ENCODE measurements at places on chromosomes 2 and 18.
A peak's percentile ranks its signal among the peaks of the same experiment; 100 is the strongest.

DNA sequence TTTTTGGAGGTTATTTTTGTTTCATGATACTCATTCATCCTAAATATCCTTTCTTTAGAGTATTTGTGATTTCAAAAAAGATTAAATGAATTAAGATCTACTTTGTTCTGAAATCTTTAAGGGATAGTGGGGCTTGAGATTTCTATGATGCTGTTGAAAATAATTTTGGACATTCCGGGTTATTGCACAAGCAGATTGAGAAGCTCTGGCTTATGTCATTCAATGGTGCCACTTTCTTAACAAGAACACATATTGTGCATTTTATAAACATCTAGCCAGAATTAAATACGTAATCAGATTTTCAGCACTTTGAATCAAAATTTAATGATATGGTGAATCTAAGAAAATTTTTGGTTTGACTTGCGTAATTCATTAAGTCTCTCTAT, 207.7 kb upstream of the COL3A1 start:
- no peaks in the 10 kb centered on the region for H3K36me3 ChIP-seq
- H3K27me3 ChIP-seq, result no peaks in the 10 kb centered on the region

GRCh38 chr18:2857491-2858131, 10.8 kb downstream of the EMILIN2 start:
- peaks cover 12% of the 10 kb centered on the region for H3K4me1 ChIP-seq
- H3K4me3 ChIP-seq, result no peak overlapping the region
- no peak overlapping the region for H3K27ac ChIP-seq
- no peak for DNase-seq
- H3K36me3 ChIP-seq, result no peaks in the 10 kb centered on the region

- peaks cover 91% of the 10 kb centered on the region for H3K36me3 ChIP-seq
- no peaks in the 10 kb centered on the region for H3K27me3 ChIP-seq
- no peak overlapping the region for H3K4me3 ChIP-seq
- H3K27ac ChIP-seq, result no peak overlapping the region
Observed at GRCh38 chr2:54653572-54654204, 69.8 kb upstream of the EML6 start.

- no peaks in the 10 kb centered on the region for H3K36me3 ChIP-seq
- H3K27ac ChIP-seq, result no peak overlapping the region
- H3K4me3 ChIP-seq, result no peak overlapping the region
- no peaks in the 10 kb centered on the region for H3K27me3 ChIP-seq
- H3K4me1 ChIP-seq, result no peaks in the 10 kb centered on the region
Observed at GRCh38 chr18:21057112-21057511, 54.5 kb downstream of the ROCK1 start.

- H3K27me3 ChIP-seq, result no peaks in the 10 kb centered on the region
- no peak overlapping the region for H3K4me3 ChIP-seq
- H3K36me3 ChIP-seq, result no peaks in the 10 kb centered on the region
Observed at GRCh38 chr2:100029460-100029859, 112.9 kb downstream of the AFF3 start.

DNA sequence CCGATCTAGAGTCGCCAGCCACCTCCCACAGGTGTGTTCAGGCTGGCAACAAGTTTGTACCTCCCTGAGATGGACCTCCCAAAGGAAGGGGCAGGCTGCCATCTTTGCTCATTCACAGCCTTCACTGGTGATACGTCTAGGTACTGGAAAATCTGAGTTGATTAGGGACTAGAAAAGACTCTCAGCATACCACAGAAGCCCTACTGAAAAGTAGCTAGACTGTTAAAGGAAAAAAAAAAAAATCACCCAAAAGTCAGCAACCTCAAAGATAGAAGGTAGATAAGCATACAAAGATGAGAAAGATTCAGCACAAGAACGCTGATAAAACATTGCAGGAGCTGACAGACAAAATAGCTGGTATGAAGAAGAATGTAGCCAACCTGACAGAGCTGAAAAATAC, 128.6 kb upstream of the WDR75 start:
- peak overlapping the region; percentile 60 for H3K27ac ChIP-seq
- H3K27me3 ChIP-seq, result no peaks in the 10 kb centered on the region
- peak; percentile 70 for DNase-seq
- peaks cover 2% of the 10 kb centered on the region for H3K4me1 ChIP-seq

DNA sequence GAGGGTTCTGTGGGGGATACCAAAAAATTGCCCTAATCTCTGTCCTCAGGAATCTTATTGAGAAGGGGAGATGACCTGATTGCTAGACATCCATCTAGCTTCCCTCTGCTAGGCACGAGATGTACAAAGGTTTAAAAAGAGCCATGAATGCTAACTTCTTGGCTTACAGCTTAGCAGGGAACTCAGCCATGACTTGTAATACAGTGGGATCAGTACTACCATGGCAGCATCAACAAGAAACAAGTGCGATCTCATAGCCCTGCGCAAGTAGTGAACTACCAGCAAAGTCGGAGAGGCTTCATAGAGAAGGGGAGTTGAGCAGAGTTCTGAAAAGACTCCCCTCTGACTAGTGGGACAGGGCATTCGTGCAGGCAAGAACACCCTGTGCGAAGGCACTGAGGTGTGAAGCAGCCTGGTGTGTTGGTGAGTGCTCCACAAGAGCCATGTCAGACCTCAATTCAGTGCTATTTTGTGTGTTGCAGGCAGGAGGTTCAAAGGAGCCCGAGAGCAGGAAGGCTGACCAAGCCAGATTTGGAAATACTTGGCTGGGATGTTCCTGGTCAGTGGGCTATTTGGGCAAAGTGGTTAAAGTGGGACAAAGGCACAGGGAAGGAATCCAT, 130.0 kb downstream of the FMNL2 start:
- no peaks in the 10 kb centered on the region for H3K36me3 ChIP-seq
- no peak overlapping the region for H3K27ac ChIP-seq
- DNase-seq, result no peak
- no peak overlapping the region for H3K4me3 ChIP-seq

DNA sequence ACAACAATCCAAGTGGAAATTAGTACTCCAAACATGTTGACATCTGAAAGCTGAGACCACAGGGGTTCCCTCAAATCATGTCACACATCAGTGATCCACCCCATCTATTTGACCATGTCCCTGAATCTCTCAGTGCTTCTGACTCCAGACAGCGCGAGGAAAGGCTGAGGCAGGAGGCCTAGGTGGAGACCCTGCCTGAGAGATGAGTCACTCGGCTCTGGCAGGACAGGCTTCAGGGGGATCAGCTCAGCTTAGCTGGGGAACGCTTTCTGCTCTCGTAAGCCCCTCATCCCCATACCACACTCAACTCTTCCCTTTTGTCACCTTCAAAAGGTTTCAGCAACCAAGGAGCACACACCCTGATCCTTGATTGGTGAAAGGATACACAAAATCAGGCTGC, 5.8 kb upstream of the FAM228A start:
- H3K36me3 ChIP-seq, result no peaks in the 10 kb centered on the region
- H3K27ac ChIP-seq, result no peak overlapping the region
- H3K27me3 ChIP-seq, result no peaks in the 10 kb centered on the region
- H3K4me3 ChIP-seq, result no peak overlapping the region
- no peaks in the 10 kb centered on the region for H3K4me1 ChIP-seq

- H3K4me3 ChIP-seq, result no peak overlapping the region
- H3K27me3 ChIP-seq, result no peaks in the 10 kb centered on the region
- H3K4me1 ChIP-seq, result peaks cover 90% of the 10 kb centered on the region
- no peak overlapping the region for H3K27ac ChIP-seq
- H3K36me3 ChIP-seq, result no peaks in the 10 kb centered on the region
Observed at GRCh38 chr2:26613241-26614215, 27.6 kb downstream of the CIB4 start.

DNA sequence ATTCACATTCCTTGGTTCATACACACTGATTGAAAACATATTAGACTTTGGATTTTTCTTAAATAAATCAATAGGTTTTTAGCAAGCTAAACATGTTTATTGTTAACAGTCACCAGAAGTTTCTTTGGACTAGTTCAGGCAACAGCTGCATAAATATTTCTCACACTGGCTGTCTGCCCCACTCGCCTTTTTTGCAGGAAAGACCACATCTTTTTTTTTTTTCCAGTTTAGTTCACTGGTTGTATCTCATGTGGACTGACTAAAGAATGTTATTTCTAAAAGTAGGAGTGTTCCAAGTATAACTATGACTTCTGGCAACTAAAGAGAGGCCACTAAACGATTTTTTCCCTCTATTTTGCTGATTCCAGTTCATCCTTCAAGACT, 31.1 kb downstream of the SLC40A1 start:
- H3K4me1 ChIP-seq, result no peaks in the 10 kb centered on the region
- H3K27me3 ChIP-seq, result no peaks in the 10 kb centered on the region
- H3K36me3 ChIP-seq, result no peaks in the 10 kb centered on the region

DNA sequence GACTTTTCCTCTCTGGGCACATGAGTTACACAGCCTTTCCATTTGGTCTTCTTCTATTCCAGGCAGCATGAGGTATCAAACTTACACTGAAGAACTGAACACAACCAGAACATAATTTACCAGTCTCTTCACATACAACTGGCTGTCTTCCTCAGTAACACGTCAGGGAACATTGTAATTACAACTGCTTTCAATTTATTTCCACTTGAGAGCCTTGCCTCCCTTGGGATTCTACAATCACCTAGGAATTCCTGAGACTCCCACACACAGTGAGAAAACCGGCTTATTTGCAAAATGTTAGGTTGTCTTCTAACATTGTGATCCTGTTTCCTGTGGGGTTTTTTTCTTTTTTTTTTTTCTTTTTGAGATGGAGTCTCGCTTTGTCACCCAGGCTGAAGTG, 149.9 kb downstream of the TMX3 start:
- no peaks in the 10 kb centered on the region for H3K36me3 ChIP-seq
- no peak for DNase-seq
- no peaks in the 10 kb centered on the region for H3K27me3 ChIP-seq
- no peak overlapping the region for H3K27ac ChIP-seq
- H3K4me3 ChIP-seq, result no peak overlapping the region

GRCh38 chr18:24121625-24122024, 17.2 kb upstream of the CABYR start:
- no peak overlapping the region for H3K4me3 ChIP-seq
- no peak for DNase-seq
- H3K27me3 ChIP-seq, result no peaks in the 10 kb centered on the region
- no peaks in the 10 kb centered on the region for H3K4me1 ChIP-seq

DNA sequence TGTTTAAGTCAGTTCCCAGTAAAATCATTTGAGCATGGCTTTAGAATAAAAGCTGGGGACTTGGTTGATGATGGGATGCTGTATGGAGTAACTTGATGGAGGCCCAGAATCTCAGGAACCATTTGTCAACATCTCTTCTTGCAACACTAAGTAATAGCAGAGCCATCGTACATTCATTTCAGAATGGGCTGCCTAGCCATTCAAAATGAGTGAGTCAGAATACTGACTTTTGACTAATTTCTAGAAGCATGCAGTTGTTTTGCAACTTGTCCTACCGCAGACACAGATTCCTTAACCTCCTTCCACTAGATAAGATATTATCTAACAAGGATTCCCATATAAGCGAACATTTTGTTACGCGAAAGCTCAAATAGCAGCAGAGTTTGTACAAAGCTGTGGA, 229.5 kb downstream of the CNTNAP5 start:
- H3K36me3 ChIP-seq, result no peaks in the 10 kb centered on the region
- H3K27ac ChIP-seq, result no peak overlapping the region
- H3K4me3 ChIP-seq, result no peak overlapping the region

DNA sequence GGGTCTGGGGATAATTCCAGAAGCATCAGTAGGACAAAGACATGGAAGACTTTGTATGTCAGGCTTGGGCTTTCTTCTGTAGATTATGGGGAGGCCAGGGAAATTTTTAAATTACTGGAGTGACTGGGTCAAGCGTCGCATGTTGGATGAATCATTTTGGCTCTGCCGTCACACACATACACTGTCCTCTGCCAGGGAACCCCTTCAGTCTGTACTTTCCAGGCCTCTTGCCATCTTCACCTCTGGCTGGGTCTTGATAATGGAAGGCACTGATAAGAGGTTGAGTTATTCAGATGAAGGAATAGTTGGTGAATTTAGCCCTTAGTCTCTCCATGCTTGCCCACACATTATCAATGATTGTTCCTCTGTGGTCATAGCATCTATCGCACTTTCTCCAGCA, 895.1 kb upstream of the CELF4 start:
- H3K4me1 ChIP-seq, result no peaks in the 10 kb centered on the region
- H3K27me3 ChIP-seq, result no peaks in the 10 kb centered on the region
- no peak for DNase-seq

- no peak for DNase-seq
- no peaks in the 10 kb centered on the region for H3K27me3 ChIP-seq
- no peaks in the 10 kb centered on the region for H3K4me1 ChIP-seq
- H3K4me3 ChIP-seq, result no peak overlapping the region
- H3K36me3 ChIP-seq, result no peaks in the 10 kb centered on the region
Observed at GRCh38 chr2:226118471-226119429, 680.9 kb downstream of the IRS1 start.

DNA sequence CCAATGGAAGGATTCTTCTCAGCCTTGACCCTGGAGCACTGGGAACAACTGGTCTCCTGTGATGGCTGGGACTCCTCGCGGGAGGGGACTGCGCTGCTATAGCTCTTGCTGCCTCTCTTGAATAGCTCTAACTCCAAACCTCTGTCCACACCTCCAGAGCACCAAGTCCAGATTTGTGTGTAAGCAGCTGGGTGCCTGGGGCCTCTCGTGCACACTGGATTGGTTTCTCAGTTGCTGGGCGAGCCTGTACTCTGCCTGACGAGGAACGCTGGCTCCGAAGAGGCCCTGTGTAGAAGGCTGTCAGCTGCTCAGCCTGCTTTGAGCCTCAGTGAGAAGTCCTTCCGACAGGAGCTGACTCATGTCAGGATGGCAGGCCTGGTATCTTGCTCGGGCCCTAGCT, 28.8 kb downstream of the LIPG start:
- H3K4me1 ChIP-seq, result no peaks in the 10 kb centered on the region
- H3K36me3 ChIP-seq, result no peaks in the 10 kb centered on the region
- no peak overlapping the region for H3K27ac ChIP-seq

- H3K27me3 ChIP-seq, result no peaks in the 10 kb centered on the region
- H3K4me3 ChIP-seq, result no peak overlapping the region
- H3K27ac ChIP-seq, result no peak overlapping the region
- no peaks in the 10 kb centered on the region for H3K36me3 ChIP-seq
- H3K4me1 ChIP-seq, result peaks cover 2% of the 10 kb centered on the region
Observed at GRCh38 chr2:152523091-152523490, 188.1 kb downstream of the FMNL2 start.

- no peaks in the 10 kb centered on the region for H3K36me3 ChIP-seq
- peaks cover 58% of the 10 kb centered on the region for H3K27me3 ChIP-seq
- no peak overlapping the region for H3K4me3 ChIP-seq
- peaks cover 10% of the 10 kb centered on the region for H3K4me1 ChIP-seq
Observed at GRCh38 chr2:222322236-222322635, 23.4 kb upstream of the PAX3 start.

DNA sequence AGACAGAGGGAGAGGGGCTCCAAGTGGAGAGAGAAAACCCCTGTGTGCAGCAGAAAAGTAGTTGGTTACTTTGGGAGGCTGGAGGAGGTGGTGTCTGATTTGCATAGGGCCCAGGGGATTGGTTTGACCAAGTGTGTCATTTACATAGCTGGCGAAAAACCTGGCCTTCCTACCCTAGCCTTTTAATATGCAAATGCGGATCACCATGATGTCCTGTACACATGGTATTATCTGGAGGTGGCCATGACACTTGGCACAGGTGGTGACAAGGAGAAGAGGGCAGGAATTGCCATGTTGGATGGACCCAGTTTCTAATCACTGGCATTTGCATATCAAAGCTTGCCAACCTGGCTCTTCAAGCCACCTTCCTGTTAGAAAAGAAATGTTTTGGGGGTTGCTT, 120.8 kb upstream of the CHAC2 start:
- no peaks in the 10 kb centered on the region for H3K4me1 ChIP-seq
- no peak overlapping the region for H3K4me3 ChIP-seq
- no peak overlapping the region for H3K27ac ChIP-seq
- no peaks in the 10 kb centered on the region for H3K36me3 ChIP-seq
